ENCODE measurements at places on chromosomes 1 and 21.

DNA sequence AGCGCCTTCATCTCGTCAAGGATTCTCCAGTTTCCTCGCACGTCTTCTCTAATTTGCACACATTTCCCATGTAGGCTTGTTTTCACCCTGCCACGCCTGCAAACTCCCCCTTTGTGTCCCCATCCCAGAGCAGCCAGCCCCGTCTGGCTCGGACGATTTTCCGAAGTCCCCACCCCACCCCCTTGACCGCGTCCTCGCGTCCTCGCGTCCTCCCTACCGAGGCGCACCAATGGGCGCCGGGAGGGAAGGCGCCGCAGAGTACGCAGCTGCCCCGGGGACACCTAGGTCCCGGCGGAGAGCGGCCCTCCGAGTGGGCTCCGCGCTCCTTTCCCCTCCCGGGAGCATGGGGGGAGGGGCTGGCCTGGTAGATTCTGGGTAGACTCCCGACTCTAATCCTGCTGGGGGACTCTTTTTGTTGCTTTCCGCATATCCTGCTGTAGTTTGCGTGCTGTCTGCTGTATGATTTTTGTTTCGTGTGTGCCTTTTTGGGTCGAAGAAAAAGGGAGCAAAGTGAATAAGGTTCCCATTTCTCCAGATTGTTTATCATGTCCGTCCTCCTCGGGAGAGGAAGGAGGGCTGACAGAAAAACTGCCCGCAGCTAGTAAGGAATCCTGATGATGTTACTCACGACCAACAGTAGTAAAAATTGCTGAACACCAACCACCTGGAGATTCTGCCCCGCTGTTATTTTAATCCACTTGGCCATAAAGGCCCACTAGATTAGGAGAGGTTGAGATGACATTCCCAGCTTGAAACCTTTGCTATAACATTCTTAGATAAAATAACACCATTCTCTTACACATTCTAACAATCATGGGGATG lies 1.5 kb downstream of the CACHD1 start:
- DNase-seq, result no peak

GRCh38 chr1:245409341-245410195 lies 254.8 kb downstream of the KIF26B start:
- no peak for DNase-seq

GRCh38 chr1:177687544-177687943 lies 282.3 kb downstream of the SEC16B start:
- DNase-seq, result no peak

DNA sequence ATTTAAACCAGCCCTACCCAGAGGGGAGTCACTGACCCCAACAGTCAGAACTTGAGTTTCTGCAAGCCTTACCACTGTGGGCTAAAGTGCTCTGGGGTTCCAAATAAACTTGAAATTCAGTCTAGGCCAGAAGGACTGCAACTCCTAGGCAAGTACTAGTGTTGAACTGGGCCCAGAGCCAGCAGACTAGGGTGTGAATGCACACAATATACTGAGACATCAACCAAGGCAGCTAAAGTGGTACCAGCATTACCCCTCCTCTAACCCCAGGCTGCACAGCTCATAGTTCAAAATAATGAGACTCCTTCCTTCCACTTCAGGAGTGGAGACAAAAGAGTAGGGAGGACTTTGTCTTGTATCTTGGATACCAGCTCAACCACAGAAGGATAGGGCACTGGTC lies 18.9 kb upstream of the IL20 start:
- DNase-seq, result no peak

GRCh38 chr1:21924503-21925005 lies 12.6 kb downstream of the HSPG2 start:
- DNase-seq, result no peak

- DNase-seq, result no peak
Observed at GRCh38 chr1:206109718-206110117, 7.5 kb downstream of the AVPR1B start.

- DNase-seq, result no peak
Observed at GRCh38 chr1:168736520-168736919, 7.5 kb upstream of the DPT start.

- no peak for DNase-seq
Observed at GRCh38 chr1:89557956-89558355, 33.3 kb downstream of the LRRC8B start.

DNA sequence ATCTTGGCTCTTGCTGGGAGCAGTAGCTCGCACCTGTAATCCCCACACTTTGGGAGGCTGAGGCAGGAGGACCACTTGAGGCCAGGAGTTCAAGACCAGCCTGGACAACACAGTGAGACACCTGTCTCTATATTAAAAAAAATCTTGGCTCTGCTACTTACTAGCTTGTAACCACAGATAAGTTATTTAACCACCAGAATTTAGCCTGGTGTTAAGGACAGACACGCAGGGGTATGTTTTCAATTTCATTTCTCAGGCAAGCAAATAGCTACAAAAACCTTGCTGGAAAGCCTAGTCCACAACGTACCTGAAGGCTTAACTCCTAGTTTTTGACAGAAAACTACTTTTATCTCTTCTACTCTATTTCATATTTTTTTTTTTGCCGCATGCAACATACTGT lies 24.8 kb upstream of the GFI1 start:
- DNase-seq, result no peak

GRCh38 chr1:88678405-88678804 lies 5.7 kb upstream of the PKN2 start:
- DNase-seq, result no peak

DNA sequence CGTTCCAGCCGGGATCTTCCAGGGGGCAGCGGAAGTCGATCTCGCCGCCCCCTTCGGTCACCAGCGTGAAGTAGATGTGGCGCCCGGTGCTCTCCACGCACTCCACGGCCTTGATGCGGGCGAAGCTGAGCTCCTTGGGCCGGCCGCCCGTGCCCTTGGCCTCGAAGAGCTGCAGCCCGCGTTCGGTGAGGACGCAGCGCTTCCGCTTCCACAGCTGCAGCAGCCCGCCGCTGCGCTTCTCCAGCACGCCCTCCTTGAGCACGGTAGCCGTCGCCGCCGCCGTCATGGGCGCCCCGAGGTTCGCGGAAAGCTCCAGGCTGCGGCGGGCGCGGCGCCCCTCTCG lies 516 bp downstream of the PHLDA3 start:
- no peak for DNase-seq

- DNase-seq, result no peak
Observed at GRCh38 chr21:39052718-39053117, 130.5 kb downstream of the PSMG1 start.

- no peak for DNase-seq
Observed at GRCh38 chr1:175191659-175192058, 917 bp downstream of the KIAA0040 start.

GRCh38 chr1:94823116-94823515 lies 3.0 kb downstream of the SLC44A3 start:
- DNase-seq, result no peak

DNA sequence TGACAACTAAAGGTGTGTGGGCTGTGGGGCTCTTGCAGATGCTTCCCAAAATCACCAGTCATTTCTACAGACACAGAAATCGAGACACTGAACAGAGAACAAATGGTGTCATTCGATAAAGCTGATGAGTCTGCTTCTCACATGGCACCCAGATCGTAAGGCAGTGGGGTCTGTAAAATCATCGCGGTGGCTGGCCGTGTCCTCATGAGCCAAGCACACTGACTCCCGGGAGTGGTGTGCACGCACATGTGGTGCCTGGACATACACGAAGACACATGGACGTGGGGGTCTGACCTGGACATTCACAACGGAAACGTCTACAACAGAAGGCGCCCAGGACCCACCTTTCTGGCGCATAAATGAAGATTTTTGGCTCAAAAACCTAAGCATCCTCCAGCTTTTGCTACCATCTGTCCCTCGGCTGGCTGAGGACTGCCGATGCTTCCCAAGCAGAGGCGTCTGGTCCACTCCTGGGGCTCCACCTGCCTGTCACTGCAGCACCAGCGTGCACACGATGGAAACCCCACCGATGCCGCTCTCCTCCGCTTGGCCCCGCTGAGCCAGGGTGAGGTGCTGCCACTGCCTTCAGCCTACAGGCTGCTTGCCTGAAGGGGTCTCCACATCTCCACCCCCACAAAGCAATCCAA lies 6.8 kb downstream of the SMIM1 start:
- DNase-seq, result no peak

DNA sequence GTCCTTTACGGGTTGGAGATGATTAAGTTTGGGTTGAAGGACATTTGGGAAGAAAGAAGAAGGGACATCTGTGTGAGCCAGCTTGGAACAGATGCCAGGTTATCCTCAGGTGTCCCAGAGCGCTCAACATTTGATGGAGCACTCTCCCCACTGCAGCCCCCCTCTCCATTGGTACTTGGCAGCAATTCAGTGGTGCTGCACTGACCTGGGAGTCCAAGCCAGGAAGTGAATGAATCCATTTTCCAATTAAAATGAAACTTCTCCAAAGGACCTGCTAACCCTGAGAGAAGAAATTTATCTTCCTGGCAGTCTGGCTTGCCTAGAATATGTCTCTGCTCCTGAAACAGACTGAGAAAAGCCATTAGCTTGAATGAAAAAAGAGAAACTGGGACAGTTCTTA lies 67.1 kb downstream of the FGGY start:
- DNase-seq, result no peak

- DNase-seq, result no peak
Observed at GRCh38 chr1:62237361-62237760, 42.7 kb downstream of the L1TD1 start.

- DNase-seq, result no peak
Observed at GRCh38 chr1:234212764-234213657, 160.2 kb upstream of the COA6 start.

DNA sequence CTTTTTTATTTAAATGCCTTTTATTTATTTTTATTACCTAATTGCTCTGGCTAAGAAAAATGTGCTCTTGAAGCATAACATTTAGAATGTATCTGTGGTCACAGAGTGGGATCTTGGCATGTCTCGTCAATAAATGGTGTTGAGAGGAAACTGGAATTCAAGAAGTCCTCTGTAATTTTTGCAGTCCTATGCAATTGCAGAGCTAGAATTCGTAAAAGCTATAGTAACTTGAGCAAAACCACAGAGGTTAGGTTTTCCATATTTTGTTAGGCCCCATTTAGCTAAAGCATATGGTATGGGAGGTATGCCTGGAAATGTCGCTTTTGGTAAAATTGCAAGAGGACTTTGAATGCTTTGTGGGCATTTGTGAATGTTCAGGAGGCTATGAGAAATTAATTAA lies 466.7 kb upstream of the NFIA start:
- no peak for DNase-seq

- no peak for DNase-seq
Observed at GRCh38 chr1:225950905-225951497, 10.0 kb upstream of the LEFTY2 start.

All from stimulated activated CD8-positive, alpha-beta memory T cell treated with anti-CD3 and anti-CD28 coated beads, Interleukin-15, amount 100 ng/mL, for 4 hours (primary cell).